Osteoblast (primary cell): ENCODE measurements at places on chromosomes 7 and 10. TPM values are rescaled to one million over a fixed set of nuclear protein-coding genes. Genes with fewer than 3 reads are reported as not detected.

Gene CYP2C9
- total RNA-seq = not detected in 2 replicates

Gene PTPN12
- total RNA-seq = 78.1 and 80.7 TPM in 2 replicates

Gene FOXI2
- total RNA-seq = not detected in 2 replicates

Gene ANKRD2
- 0.29 and 0.72 TPM in 2 replicates for total RNA-seq

Gene THSD7A
- under 0.01 TPM in 2 replicates for total RNA-seq

Gene SEMA3E
- 0.29 and 1.4 TPM in 2 replicates for total RNA-seq

Gene C10orf95
- not detected in 2 replicates for total RNA-seq

Gene OR2A12
- not detected in 2 replicates for total RNA-seq

Gene ADARB2
- total RNA-seq = not detected in 2 replicates

Gene KIAA1217
- 36.8 and 51.0 TPM in 2 replicates for total RNA-seq

Gene FBXL13
- total RNA-seq = 2.1 and 2.2 TPM in 2 replicates

Gene TACR2
- 0.29 and 0.36 TPM in 2 replicates for total RNA-seq

Gene FAM25G
- not detected in 2 replicates for total RNA-seq

Gene LRRN3
- 2.2 and 2.4 TPM in 2 replicates for total RNA-seq

Gene CAV2
- 62.8 and 67.3 TPM in 2 replicates for total RNA-seq

Gene PTPN20
- 8.0 and 9.1 TPM in 2 replicates for total RNA-seq

Gene CYP3A5
- total RNA-seq = under 0.01 TPM in 2 replicates

Gene ZPBP
- total RNA-seq = not detected in 2 replicates

Gene ATOH7
- total RNA-seq = under 0.01 TPM in 1 of 2 replicates, not detected in the other
